Sigmoid colon (tissue), 7 donors: ENCODE measurements at places on chromosomes 16 and 17. TPM values are rescaled to one million over a fixed set of nuclear protein-coding genes. Genes with fewer than 3 reads are reported as not detected.
A peak's percentile ranks its signal among the peaks of the same experiment; 100 is the strongest.

- H3K36me3 ChIP-seq, result no peaks in the 10 kb centered on the region
- no peak for DNase-seq
- no peaks in the 10 kb centered on the region for H3K4me1 ChIP-seq
- H3K27ac ChIP-seq, result peak overlapping the region; percentile 21
Measured at GRCh38 chr17:78751447-78752161, 30.5 kb downstream of the CYTH1 start.

DNA sequence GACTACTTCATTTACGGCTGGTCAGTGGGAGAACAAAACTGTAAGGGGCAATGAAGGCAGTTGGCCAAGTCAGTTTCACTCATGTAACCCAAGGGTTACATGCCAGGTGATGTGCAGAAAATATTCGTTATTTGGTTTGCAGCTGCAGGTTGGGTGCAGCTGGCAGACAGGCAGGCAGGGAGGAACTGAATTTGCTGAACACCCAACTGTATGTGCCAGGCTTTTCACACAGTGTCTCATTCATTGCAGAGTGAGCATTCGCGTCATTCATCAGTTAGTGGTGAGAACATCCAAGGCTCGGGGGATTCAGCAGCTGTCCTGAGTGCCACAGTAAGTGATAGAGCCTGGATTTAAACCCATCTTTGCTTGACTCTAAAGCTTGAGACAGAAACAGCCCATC lies 59.7 kb downstream of the ABCC6 start:
- no peaks in the 10 kb centered on the region for H3K27me3 ChIP-seq
- H3K27ac ChIP-seq, result no peak overlapping the region
- H3K4me3 ChIP-seq, result no peak overlapping the region
- no peaks in the 10 kb centered on the region for H3K36me3 ChIP-seq

- no peak overlapping the region for H3K4me3 ChIP-seq
- H3K4me1 ChIP-seq, result no peaks in the 10 kb centered on the region
- H3K27ac ChIP-seq, result no peak overlapping the region
- peaks cover 3% of the 10 kb centered on the region for H3K27me3 ChIP-seq
Measured at GRCh38 chr16:55189682-55190636, 134.0 kb upstream of the IRX6 start.

DNA sequence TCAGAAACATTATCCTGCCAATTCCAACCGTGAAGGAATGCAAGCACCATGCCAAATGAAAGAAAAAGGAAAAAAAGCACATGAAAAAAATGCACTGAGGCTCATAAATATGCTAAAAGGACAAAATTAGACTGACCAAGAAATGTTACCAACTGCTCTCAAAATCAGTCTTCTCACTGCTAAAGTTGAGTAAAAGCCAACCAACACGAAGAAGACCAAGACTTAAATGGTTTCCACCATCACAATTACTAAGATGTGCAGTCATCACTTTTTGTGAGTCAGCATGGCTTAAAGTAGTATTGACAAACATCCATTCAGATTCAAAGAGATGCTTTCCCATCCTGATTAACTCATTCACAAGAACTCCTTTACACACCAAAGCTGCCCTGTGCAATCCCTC lies 16.4 kb downstream of the CDYL2 start:
- H3K27me3 ChIP-seq, result no peaks in the 10 kb centered on the region
- H3K27ac ChIP-seq, result no peak overlapping the region
- no peak overlapping the region for H3K4me3 ChIP-seq
- no peaks in the 10 kb centered on the region for H3K4me1 ChIP-seq

- H3K27ac ChIP-seq, result peak overlapping the region; percentile 80
- peak; percentile 86 for DNase-seq
- H3K4me3 ChIP-seq, result peak overlapping the region; percentile 22
- peaks cover 6% of the 10 kb centered on the region for H3K36me3 ChIP-seq
- H3K27me3 ChIP-seq, result no peaks in the 10 kb centered on the region
Measured at GRCh38 chr16:1378804-1379303, 27.1 kb downstream of the GNPTG start.

DNA sequence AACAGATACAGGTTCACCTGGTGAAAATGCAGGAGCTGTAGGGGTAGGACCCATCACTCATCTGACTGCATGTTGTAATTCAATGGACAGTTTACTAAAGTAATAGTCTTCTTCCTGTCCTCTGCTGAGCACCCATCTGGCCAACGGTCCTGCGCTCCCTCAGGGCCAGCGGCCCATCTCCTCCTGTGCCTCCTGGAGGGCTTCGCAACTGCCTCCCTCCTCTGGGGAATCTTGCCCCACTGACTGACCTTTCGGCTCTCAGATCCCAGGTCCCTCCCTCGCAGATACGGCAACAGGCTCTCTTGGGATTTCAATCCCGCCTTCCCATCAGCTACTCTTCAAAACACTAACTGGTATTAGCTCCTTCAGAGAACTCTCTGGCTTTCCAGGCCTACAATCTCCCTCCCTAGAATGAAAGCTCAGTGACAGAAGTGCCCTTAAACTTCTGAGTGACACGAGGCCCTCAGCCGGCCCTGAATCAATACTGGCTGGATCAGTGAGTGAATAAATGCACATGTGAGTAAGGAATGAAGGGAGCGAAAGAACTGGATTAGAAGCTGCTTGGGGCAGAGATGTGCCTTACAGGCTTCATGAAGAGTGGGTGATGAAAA lies 1.3 kb downstream of the PEMT start:
- no peak for DNase-seq
- peaks cover 35% of the 10 kb centered on the region for H3K4me1 ChIP-seq
- H3K36me3 ChIP-seq, result no peaks in the 10 kb centered on the region
- H3K4me3 ChIP-seq, result peak overlapping the region; percentile 65
- H3K27me3 ChIP-seq, result no peaks in the 10 kb centered on the region

DNA sequence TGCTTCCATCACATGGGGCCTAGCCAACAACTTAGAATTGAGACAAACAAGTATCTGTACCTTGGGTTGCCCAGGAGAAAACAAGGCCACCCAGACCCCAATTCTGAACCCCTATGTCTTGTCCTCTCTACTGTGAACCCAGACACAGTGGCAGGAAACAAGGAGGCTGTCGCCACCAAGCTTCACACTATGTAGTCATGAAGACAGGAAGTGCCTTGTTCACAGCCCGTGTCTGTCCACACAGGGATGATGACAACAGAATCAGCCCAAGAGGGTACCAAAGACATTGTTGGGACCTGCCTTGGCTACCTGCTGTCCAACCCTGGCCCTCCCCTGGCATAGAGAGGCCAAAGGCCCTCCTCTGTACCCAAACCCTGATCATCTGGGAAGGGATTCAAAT lies 84.8 kb downstream of the CDYL2 start:
- no peak overlapping the region for H3K27ac ChIP-seq
- no peaks in the 10 kb centered on the region for H3K27me3 ChIP-seq
- H3K4me3 ChIP-seq, result no peak overlapping the region
- H3K36me3 ChIP-seq, result no peaks in the 10 kb centered on the region
- no peaks in the 10 kb centered on the region for H3K4me1 ChIP-seq

Gene SNAI3
- 0.71 TPM for total RNA-seq

GRCh38 chr17:68197091-68197996 lies 50.5 kb upstream of the AMZ2 start:
- DNase-seq, result no peak
- peaks cover 51% of the 10 kb centered on the region for H3K4me1 ChIP-seq
- no peak overlapping the region for H3K4me3 ChIP-seq

DNA sequence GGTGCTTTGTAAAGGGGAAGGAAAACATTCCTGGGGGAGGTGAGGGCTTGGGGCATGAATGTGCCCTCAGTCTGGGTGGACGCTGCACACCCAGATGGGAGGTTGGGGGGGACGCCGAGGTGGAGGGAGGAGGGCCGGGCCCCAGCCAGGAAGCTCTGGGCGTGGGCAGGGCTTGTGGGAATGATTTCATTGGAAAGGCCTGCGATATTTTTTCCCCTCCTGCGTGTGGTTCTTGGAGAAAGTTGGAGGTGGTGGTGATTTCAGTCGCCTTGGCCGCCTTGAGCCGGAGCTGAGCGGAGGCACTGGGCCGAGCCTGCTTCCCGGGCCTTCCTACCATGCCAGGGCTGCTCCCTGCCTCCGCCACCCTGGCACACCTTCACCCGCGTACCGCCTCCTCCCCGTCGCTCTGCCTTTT lies 26.4 kb upstream of the CLEC18A start:
- H3K27me3 ChIP-seq, result no peaks in the 10 kb centered on the region
- H3K27ac ChIP-seq, result peak overlapping the region; percentile 70
- DNase-seq, result peak; percentile 74
- H3K4me3 ChIP-seq, result no peak overlapping the region

Gene CYGB
- 19.0 TPM for total RNA-seq
